ENCODE measurements at places on chromosomes 1 and 21.

GRCh38 chr1:11052839-11053757, 6.1 kb upstream of the MASP2 start:
- DNase-seq = no peak

DNA sequence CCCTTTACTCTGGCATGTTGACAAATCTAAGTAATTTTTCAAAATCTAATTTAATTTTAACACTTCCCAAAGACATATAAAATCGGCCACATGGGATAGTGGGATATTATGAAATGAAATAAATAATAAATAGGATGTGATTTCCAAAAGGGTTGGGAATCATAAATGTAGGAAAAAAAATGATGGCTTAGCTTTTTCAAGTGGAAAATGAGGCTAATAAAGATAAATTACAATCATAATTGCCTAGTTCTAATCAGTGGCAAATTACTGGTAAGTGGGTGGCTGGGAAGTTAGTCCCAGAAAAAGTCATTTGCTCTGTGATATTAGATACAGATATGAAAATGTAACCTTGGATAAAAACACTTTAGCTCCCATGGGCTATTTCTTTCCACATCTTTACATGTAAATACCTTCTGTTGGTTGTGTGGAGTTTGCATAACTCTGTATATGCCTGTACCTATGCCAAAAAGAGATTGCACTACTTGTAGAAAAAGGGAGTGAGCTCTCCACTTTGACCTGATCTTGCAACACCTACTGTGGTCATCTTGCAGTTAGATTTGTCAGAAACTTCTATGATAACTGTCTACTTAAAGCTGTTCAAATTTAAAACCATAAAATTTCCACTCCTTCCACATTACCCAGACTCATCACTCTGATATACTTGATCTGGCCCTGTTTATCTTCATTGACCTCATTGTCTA, 284.6 kb upstream of the KAZN start:
- no peak for DNase-seq

- no peak for DNase-seq
These were observed 28.9 kb upstream of the EDN2 start for GRCh38 chr1:41513383-41513735.

- DNase-seq = no peak
These were observed 173.7 kb upstream of the LYPLAL1 start for GRCh38 chr1:219000005-219000404.

GRCh38 chr1:171343727-171344472, 29.9 kb downstream of the FMO4 start:
- DNase-seq = no peak

DNA sequence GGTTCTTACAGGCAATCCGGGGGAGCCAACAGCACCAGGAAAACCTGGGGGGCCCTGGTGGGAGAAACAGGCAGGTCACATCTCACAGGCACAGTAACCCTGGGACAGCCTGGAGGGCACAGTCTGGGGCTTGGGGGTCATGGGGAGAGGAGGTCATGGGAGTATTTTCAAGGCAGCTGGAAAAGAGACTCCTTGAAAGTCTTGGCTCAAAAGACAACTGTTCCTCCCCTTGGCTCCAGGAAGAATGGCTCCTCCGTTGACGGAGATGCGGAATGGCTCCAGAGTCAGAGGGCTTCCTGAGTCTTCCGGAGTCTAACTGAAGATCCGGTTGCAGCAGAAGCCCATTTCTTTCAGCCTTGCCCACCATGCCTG, 25.9 kb upstream of the PEF1 start:
- no peak for DNase-seq

- DNase-seq = no peak
These were observed 50.8 kb downstream of the SRRM1 start for GRCh38 chr1:24693827-24694379.

GRCh38 chr1:211830328-211831142, at the start of gene LPGAT1:
Gene LPGAT1 (minus strand): TSS chr1:211830763. CDS start chr1:211829296, 1,467 bp downstream.
- no peak for DNase-seq

DNA sequence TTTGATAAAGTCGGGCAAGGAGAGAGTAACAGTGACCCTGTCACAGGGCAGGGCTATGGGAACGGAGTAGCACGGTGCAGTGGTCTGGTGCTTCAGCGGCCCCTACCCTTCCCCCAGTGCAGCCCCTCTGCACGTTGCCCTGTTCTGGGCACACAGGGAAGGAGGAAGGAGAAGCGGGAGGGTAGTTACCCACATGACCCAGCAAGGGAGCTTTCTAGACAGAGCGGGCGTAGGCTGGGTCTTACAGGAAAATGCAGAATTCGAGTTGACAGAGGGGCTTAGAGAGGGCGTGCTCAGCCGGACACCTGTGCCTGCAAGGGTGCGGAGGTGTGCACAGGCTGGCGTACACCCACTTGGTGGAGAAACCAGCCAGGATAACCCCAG, 341.2 kb downstream of the NPHP4 start:
- DNase-seq = no peak

DNA sequence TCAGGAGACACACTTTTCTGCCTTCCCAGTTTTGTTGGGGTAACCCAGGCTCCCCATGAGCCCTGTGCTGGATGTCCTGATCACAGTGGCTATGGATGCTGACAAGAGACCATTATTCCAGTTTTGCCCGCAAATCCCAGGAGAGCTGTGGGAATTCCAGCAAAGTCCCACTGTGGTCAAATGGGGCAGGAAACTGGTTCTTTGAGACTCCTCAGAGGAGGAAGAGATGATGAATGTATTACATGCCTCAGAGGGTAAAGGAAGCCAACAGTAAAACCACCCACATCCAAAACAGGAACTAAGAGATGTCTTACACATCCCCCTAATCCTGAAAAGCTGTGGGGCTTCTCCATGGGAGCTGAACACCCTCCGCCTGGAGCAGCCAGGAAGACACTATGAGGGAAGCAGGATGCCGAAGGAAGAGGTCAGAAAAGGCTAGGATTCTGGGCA, 12.8 kb upstream of the MPZL1 start:
- DNase-seq = no peak

- no peak for DNase-seq
These were observed 401 bp downstream of the ERRFI1 start for GRCh38 chr1:8025671-8026144.

DNA sequence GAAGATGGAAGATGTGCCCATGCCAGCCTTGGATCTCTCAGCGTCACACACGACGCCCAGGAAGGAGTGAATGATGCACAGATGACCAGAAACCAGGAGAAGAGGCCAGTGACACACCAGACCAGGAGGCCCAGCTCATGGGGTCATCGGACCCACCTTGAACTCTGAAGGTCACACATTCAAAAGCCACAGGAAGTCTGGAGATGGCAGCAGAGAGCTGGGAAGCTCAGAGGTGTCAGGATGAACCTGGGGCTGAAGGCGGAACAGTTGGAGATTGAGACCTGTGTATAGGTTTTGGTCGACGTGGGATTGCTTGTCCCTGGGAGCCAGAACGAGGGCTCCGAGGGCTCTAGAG, 43.6 kb downstream of the SLC19A1 start:
- no peak for DNase-seq

- no peak for DNase-seq
These were observed at the start of gene OR2T4 for GRCh38 chr1:248361121-248361715. Gene OR2T4 (plus strand): TSS chr1:248361665. CDS start chr1:248361665, 0 bp downstream.

DNA sequence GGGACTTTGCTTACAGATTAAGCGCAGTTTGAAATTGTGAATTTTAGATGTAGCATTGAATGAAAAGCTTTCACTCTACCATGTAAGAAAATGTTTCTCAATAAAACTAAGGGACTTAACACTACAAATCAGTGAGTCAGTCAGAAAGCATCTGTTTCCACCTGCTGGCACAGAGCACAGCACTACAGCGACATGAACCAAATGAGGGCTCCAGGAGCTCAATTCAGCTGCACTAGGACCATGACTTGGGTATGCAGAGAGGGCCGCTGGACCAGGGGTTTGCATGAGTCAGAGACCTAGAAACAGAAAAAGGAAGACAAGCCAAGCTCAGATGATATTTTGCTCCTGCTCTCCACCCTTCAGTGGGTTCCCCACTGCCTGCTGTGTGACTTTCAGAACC, 5.2 kb downstream of the SUSD4 start:
- DNase-seq = no peak

GRCh38 chr1:211643324-211644212, 31.9 kb downstream of the NEK2 start:
- no peak for DNase-seq

DNA sequence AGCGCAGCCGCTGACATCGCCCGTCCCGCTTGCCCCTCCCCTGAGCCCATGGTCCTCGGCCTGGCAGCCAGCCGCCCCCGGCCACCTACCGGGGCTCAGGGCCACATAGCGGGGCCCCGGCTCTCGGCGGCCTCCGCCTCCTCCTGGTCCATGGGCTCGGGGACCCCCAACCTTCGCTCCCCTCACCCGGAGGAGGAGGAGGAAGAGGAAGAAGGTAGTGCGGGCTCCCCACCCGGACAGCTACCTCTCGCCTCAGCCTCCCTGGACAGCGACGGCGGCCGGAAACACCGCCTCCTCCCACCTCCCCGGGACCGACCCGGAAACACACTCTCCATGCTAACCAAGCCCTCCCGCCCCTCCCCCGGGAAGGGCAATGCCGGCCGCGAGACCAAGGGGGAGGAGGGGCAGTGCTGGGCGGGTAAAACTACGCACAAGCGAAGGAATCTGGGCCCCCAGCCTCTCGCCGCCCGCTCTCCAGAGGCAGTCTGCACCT, at the start of gene KIAA0319L:
Gene KIAA0319L (minus strand): TSS at position 286 of the 493 bp plus-strand sequence. CDS start 2,912 bp downstream, outside the sequence.
- DNase-seq = no peak

DNA sequence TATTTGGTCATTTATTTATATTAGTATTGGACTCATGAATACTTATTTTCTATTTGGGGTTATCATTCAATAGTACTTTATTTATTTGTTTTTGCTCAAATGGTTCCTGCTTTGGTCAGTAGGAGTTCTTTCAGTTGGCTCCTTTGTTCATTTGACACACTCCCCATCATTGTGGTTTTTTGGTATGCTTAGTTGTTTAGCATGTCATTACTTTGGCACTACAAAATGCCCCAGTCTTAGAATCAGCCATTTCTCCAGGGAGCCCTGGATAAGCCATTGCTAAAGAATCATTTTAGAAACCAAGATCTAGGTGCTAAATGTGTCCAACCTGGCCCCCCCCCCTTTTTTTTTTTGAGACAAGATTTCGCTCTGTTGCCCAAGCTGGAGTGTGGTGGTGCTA, 61.7 kb upstream of the MRPS6 start:
- DNase-seq = no peak

GRCh38 chr1:160338580-160338979, 4.5 kb downstream of the COPA start:
- DNase-seq = no peak

DNA sequence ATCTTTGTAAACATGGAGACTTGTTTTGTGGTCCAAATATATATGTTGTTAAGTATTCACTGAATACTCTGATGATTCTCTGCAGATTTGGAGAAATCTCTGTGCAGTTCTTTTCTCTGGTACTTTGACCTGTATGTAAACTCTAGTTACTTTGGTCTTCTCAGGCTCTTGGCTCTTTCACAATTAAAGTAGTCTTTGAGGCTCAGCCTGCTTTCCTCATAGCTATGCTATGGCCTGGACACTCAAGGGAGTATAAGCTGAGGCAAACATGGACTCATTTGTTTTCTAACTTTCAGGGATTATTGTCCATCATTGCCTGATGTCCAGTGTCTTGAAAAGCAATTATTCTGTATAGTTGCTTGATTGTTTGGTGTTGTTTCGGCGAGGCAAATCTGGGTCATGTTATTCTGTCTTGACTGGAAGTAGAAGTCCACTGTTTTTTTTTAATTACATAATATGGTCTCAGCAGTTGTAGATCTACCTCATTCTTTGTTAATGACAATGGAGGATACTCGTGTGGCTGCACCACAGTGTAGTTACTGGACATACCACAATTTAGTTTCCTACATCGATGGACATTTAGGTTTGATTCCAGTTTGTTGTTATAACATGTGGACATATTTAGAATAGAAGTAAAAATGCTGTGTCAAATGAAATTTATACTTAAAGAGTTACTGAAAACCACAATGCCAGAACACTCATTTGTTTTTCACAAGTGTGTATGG, 9.2 kb downstream of the PTBP2 start:
- no peak for DNase-seq

Data from AG04450 (cell line).